Nephron progenitor cell (in vitro differentiated cells): ENCODE measurements at places on chromosomes 3 and 15.
A peak's percentile ranks its signal among the peaks of the same experiment; 100 is the strongest.

GRCh38 chr3:4583416-4583815, 90.3 kb downstream of the ITPR1 start:
- H3K4me3 ChIP-seq = no peak overlapping the region
- H3K4me1 ChIP-seq = peaks cover 91% of the 10 kb centered on the region
- H3K27ac ChIP-seq = peak overlapping the region; percentile 99
- H3K27me3 ChIP-seq = no peaks in the 10 kb centered on the region
- peaks cover 17% of the 10 kb centered on the region for H3K36me3 ChIP-seq
- DNase-seq = no peak

DNA sequence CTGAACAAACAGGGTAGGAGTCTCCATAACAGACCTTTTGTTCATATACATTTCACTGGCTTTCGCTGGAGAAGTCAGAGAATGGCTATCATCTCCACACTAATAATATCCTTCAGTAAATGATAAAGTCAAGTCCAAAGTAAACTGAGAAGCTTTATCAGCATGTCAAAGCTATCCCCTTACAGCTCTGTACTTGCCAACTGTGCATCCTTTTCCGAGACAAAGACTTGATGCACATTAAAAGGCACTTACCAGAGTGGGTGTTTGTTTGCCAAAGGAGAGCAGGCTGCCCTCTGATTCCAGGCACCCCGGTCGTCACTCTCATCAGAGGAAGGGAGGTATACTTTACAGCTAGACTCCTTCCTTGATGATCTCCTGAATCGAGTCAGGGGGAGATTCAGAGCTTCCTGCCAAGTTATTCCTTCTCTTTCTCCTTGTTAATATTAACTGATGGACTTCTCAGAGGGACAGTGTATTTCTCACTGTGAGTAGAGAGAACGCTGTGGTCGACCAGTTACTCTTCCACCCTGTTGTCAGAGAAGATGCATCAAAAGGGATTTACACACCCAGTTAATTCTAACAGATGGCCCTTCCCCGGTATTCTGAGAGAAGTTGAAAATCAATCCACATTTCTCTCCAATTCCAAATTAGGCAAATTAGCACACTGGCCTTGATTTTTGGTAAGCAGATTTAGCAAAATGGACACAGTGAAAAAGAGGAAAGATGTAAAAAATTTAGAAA, 504.7 kb upstream of the NR2F2 start:
- peaks cover 4% of the 10 kb centered on the region for H3K36me3 ChIP-seq
- DNase-seq = no peak
- H3K27ac ChIP-seq = peak overlapping the region; percentile 80
- H3K4me3 ChIP-seq = no peak overlapping the region
- H3K27me3 ChIP-seq = no peaks in the 10 kb centered on the region

DNA sequence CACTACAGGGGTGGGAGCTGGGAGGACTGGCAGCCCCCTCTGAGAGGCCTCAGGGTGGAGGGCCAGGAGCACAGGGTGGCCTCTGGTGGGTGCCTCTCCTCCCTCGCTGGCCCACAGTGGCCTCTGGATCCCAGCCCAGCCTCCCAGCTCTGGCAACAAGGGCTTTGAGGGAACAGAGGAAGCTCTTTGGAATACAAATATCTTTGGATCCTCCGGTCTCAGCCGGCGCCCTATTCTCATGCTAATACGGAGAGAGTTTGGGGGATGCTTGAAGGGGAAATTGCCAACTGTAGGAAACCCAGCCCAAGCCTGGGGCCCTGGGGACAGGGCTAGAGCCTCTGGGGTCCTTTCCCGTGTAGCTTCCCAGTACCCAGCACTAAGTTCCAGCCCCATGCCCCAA, 33.4 kb upstream of the INSYN1 start:
- H3K4me3 ChIP-seq = no peak overlapping the region
- H3K27me3 ChIP-seq = peaks cover 31% of the 10 kb centered on the region
- H3K36me3 ChIP-seq = no peaks in the 10 kb centered on the region
- DNase-seq = no peak

DNA sequence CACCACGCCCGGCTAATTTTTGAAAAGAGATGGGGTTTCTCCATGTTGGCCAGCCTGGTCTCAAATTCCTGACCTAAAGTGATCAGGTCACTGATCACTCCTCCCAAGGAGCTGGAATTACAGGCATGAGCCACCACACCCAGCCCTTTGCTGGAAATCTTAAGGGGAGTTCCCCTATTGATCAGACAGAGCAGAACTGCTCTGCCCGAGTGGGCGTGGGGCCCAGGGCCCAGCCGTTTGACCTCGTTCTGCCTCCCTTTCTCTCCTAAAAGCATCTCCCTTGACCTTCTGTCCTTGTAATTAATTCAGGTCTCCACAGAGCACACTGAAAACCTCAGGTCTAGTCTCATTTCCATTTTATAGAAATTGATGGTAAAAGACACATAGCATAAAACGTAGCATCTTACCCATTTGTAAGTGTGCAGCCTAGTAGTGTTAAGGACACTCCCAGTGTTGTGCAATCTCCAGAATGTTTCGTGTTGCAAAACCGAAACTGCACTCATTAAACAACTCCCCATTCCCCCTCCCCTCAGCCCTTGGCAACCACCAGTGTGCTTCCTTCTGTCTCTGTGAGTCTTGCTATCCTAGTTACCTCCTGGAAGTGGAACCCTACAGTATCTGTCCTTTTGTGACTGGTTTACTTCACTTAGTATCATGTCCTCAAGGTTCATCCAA, 89.3 kb downstream of the SLCO3A1 start:
- H3K36me3 ChIP-seq = no peaks in the 10 kb centered on the region
- peaks cover 95% of the 10 kb centered on the region for H3K4me1 ChIP-seq
- H3K27ac ChIP-seq = peak overlapping the region; percentile 68
- H3K4me3 ChIP-seq = peak overlapping the region; percentile 9
- peak; percentile 49 for DNase-seq

DNA sequence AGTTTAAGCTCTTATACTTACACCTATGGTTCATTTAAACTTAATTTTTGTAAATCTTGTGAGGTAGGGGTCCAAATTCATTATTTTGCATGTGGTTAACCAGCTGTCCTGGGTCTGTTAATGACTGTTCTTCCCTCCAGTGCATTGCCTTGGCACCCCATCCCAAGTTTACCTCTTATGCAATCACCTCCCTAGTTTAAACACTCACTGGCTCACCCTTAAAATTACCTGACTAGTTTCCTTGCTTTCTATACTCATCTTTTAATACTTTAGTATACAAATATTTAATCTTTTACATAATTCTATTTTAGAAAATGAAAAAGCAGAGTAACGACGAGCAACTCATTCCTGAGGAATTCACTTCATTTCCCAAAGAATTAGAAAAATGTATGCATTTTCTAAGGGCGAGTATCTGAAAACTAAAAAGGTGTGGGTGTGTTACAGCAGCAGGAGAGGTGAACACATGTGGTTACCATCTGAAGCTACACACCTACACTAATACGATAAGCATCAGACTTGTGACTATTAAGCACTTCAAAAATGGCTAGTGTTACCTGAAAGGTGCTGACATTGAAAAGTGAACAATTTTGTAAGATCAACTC, 33.7 kb downstream of the TJP1 start:
- H3K27me3 ChIP-seq = no peaks in the 10 kb centered on the region
- H3K4me3 ChIP-seq = no peak overlapping the region
- H3K36me3 ChIP-seq = peaks cover 56% of the 10 kb centered on the region
- no peak overlapping the region for H3K27ac ChIP-seq

DNA sequence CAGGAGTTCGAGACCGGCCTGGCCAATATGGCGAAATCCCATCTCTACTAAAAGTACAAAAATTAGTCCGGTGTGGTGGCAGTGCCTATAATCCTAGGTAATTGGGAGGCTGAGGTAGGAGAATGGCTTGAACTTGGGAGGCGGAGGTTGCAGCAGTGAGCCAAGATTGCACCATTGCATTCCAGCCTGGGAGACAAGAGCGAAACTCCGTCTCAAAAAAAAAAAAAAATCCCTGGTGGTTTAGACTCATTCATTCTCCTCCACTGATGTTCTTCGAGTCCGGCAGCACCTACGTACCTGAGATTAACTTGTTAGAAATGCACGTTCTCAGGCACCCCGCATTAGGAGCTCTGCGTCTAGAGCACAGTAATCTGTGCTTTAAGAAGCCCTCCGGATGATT, 3.7 kb downstream of the MCTP2 start:
- H3K27ac ChIP-seq = no peak overlapping the region
- peaks cover 12% of the 10 kb centered on the region for H3K4me1 ChIP-seq
- peaks cover 37% of the 10 kb centered on the region for H3K27me3 ChIP-seq
- no peaks in the 10 kb centered on the region for H3K36me3 ChIP-seq
- no peak overlapping the region for H3K4me3 ChIP-seq

GRCh38 chr15:93319121-93319814, 230.3 kb upstream of the RGMA start:
- DNase-seq = no peak
- H3K27ac ChIP-seq = no peak overlapping the region
- no peak overlapping the region for H3K4me3 ChIP-seq
- peaks cover 7% of the 10 kb centered on the region for H3K4me1 ChIP-seq

GRCh38 chr3:140035871-140036270, 100.9 kb downstream of the CLSTN2 start:
- no peaks in the 10 kb centered on the region for H3K4me1 ChIP-seq
- no peak overlapping the region for H3K4me3 ChIP-seq
- no peaks in the 10 kb centered on the region for H3K36me3 ChIP-seq

- H3K4me1 ChIP-seq = no peaks in the 10 kb centered on the region
- H3K27me3 ChIP-seq = peaks cover 8% of the 10 kb centered on the region
- H3K36me3 ChIP-seq = no peaks in the 10 kb centered on the region
- H3K27ac ChIP-seq = no peak overlapping the region
- DNase-seq = no peak
Observed at GRCh38 chr15:93895976-93896770, 335.2 kb upstream of the MCTP2 start.

DNA sequence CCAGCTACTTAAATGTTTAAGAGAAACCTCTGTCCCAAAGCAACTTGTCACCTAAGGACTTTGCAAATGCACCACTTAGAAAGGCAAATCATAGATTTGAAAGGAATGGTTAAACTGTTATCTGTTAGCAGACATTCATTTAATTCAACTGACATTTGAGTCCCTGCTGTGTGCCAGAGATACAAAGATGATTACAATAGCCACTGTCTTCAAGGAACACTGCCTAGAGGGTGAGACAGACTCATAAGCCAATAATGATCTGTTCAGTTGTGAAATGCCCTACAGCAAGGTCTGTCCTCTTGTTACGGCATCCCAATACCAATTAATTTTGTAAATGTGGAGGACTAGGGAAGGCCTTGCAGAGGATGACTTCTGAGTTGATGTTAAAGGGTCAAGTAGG, 113.1 kb downstream of the ATG7 start:
- peak overlapping the region; percentile 21 for H3K27ac ChIP-seq
- peaks cover 40% of the 10 kb centered on the region for H3K4me1 ChIP-seq
- H3K36me3 ChIP-seq = peaks cover 12% of the 10 kb centered on the region
- H3K4me3 ChIP-seq = no peak overlapping the region
